Activated naive CD4-positive, alpha-beta T cell treated with anti-CD3 and anti-CD28 coated beads, Interleukin-2, amount 10 ng/mL, durations not matched to agents 7 days and 5 days (primary cell): ENCODE measurements at places on chromosomes 4 and X.

DNA sequence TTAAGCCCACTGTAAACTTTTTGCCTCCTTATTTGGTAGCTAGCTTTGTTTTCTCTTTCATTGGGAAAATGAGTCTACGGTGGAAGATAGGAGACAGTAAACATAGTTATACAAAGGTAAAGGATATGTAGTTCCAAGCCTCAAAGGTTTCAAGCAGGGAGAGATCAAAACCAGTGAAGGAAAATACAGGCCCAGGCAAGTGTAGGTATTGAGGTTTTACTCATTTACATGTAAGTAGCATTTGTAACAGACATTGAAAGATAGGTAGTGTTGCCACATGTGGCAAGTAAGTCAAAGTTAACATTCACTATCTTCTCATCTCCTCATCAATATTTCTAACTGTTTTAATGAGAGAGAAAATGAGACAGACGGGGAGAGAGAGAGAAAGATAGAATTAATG is 136.5 kb downstream of the RTL3 start:
- no peak for DNase-seq

GRCh38 chr4:185467101-185467500 is 4.4 kb downstream of the CCDC110 start:
- DNase-seq: no peak

DNA sequence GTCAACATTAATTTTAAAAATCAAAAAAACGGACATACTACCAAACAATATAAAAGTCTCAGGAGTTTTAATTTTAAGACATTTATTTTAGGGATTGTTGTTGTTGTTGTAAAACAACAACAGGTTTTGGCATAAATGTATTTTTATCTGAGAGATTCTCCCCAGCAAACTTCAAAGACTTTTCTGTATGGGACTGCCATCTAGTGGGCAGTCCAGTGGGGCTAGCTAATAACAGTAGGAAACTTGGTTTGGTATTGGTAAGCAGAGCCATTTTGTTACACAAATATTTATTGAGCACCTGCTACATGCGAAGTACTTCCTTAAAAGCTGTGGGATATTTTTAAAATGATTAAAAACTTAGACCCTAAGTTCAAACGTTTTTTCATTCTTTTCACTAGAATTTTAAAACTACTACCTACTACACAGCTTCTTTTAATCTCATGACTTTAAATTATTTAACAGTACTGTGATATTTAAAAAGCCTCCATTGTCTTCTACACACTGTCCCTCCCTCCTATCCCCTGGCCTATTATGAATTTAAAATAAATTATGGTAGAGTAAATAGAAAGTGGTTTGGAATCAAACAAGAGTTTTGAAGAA is 1028.4 kb upstream of the INTU start:
- no peak for DNase-seq

DNA sequence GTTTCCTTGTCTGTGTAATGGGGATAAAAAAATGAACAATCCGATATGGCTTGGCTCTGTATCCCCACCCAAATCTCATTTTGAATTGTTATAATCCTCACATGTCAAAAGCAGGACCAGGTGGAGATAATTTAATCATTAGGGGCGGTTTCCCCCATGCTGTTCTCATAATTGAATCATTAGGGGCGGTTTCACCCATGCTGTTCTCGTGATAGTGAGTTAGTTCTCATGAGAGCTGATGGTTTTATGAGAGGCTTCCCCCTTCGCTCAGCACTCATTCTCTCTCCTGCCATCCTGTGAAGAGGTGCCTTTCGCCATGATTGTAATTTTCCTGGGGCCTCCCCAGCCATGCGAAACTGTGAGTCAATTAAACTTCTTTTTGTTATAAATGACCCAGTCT is 633.5 kb downstream of the RAPGEF2 start:
- no peak for DNase-seq

GRCh38 chr4:184616633-184617551 is 32.4 kb downstream of the CASP3 start:
- DNase-seq: no peak

GRCh38 chrX:143296521-143296920 is 220.8 kb downstream of the SPANXN3 start:
- no peak for DNase-seq

- no peak for DNase-seq
These were observed 826.2 kb downstream of the TECRL start for GRCh38 chr4:63583007-63583406.

- DNase-seq: no peak
These were observed 49.0 kb downstream of the PRDM5 start for GRCh38 chr4:120873554-120873953.

DNA sequence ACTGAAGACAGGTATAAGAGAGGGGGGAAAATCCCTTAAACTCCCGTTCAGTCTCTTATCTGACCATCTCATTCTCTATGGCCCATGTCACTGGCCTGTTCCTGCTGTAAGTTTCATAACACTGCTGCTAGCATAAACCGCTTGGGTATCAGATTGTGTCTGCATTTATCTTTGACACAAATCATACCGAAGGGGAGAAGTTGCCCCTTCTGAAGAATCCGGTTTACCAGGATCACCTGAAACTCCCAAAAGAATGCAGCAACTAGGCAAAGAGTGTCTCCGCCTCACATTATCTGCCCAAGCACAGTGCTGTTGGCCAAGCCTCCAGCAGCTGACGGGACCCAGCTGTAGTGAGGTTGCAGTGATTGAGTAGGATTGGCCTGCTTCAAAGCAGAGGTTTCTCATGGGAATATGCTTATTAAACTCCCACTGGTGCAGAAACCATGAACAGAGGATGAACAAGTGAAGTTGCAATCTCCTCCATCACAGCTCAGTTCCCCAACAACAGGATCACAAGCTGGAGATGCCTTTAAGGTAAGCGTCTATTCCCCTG is 71.3 kb upstream of the PUDP start:
- DNase-seq: no peak
